Germinal center (tissue), 1 donor: ENCODE measurements at places on chromosomes 6 and 20.

DNA sequence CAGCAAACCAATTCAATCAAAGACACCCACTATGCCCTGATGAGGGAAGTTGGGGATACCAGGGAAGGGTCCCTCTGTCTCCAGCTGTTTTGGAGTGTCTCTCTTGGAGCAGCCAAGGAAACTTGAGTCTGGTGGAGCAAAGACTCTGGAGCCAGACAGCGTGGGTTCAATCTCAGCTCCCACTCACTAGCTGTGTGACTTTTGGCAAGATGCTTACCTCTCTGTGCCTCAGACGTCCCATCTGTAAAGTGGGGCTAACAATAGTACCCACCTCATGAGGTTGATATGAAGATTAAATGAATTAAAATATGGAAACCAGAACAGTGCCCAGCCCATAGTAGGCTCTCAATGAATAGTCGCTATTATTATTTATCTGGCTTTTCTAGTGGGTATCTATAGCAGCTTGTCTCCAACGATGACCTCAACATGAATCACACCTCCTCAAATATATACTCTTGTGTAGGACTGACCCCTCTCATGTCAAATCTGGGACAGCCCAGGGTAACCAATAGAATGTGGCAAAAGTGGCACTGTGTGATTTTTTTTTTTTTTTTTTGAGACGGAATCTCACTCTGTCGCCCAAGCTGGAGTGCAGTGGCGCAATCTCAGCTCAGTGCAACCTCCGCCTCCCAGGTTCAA is 99.2 kb upstream of the FOXP4 start:
- no peak for DNase-seq

DNA sequence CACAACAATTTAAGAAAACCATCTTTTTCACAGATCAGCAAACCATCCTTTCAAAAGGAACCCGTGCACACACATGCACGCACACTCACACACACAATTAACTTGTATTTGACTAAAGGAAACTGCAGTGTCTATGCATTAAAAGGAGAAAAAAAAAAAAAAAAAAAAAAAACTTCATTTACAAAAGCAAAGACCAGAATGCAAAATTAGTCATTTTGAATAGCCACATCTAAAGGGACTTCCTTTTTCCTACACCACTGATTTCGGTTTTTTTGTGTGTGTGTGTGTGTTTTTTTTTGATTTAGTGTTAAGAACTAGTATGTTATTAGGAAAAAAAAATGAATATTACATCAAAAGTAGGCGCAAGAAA is 6.3 kb downstream of the ZMYND8 start:
- DNase-seq: no peak

DNA sequence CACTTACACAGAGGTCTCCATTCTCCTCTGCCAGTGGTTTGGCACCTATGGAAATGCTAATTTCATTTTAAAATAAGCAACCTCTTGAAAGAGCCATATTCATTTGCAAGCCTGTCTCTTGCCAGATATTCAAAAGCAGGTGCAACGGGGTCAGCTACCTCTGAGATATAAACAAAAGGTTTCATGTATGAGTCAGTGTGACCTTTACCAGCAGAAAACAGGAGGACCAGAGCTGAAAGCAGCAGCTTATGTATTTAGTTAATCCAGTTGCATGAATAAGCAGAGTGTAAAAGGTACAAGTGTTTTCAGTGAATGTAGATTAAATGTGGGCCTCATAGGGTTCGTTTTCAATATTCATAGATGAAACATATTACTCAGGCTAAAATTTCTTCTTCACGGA is 56.0 kb downstream of the TENT5A start:
- no peak for DNase-seq

DNA sequence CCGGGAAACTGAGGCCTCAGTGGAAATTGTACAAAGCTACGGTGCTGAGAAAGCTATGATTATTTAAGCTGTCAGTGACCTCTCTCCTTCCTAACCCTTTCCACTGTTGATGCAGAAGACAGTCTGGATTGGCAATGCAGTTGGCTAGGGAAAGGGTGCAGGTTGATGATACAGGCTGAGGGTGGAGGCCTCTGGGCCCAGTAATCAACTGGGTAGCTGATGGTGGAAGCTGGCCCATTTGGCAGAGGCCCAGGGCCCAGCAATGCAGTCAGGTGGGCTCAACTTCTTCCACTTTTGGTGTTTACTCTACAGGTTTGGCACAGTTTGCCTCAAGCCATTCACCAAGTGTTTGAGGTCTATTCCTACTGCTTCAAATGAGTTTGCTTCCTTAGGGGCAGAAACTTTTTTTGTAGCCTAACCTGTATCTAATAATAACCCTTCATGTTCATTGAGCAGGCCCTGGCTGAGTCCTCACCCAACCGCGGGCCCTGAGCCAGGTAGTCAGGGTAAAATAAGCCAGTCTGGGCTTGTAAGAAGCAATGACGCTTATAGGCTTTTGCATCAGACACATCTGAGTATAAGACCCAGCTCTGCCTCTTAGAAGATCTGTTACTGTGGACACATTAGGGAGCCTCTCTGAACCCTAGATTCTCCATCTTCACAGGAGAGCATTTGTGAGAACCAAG is 12.1 kb downstream of the BCL2L1 start:
- DNase-seq: no peak

GRCh38 chr6:12648171-12648570 is 68.4 kb upstream of the PHACTR1 start:
- no peak for DNase-seq

- no peak for DNase-seq
Observed at GRCh38 chr20:52439375-52439774, 247.8 kb upstream of the ZFP64 start.

- no peak for DNase-seq
Observed at GRCh38 chr6:129073691-129074395, 190.9 kb downstream of the LAMA2 start.

DNA sequence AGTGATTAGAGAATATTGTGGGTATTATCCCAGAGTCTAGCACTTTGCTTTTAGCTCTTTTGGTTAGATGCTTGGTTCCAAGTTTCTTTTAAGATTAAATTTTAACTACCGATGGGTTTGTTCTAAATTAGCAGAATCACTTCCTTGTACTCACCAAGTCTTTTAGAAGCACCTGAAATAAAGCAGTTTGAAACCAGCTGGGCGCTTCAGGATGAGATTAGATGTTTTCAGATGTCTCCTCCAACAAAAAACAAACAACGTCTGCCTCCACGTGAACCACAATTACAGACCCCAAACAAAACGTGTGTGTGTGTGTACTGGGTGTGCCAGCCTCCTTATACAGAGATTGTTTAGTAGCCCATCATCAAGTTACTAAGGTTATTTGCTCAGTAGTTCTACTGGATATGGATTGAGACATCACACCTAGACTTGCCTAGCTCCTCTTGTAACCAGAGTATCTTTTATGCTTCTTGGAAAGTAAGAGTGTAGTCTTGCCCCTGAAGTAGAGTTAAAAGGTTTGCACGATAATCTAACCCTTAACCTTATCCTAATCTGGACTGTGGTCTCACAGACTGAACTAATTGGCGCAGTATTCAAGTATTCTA is 2.3 kb downstream of the DSTN start:
- peak; percentile 16 for DNase-seq

- DNase-seq: no peak
Observed at GRCh38 chr6:159404296-159404695, 235.1 kb downstream of the FNDC1 start.

DNA sequence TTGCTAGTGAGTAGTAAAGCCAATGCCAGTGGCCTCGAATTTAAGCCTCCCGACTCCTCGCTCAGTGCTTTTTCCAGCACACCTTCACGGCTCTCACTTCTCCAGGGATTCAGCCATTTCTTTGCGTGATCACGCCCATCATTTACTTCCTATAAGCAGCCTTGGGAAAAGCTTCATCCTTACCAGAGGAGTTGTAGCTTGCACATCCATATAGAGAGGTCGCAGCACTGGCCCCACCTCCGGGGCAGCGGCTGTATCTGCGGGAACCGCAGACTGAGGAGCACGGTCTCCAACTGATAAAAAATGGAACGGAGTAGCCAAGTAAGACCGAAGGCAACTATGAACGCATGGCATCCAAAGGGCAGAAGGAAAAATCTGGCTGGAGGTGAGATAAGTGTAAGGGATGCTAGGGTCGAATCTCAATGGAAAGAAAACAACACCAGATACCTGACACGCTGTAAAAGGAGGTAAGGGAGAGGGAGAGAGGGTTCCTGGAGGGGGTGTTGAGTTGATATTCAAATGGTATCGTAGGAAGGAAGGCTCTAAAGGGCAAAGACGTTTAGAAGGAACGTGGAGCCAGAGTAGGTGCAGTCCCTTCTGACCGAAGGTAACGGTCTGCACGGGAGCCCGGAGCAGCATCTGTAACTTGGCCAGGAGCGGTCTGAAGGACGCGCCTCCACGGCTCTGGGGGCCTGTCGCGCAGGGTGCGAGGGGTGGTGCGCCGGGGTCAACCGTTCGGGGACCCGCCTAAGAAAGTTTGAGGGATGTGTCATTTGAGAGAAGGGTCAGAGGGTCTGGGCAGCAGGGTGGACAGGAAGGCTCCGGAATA is 640 bp downstream of the NFS1 start:
- DNase-seq: peak; percentile 25
